ENCODE measurements at places on chromosomes 11 and 22. TPM values are rescaled to one million over a fixed set of nuclear protein-coding genes. Genes with fewer than 3 reads are reported as not detected.

The OR4A15 gene
- total RNA-seq: not detected

The A4GALT gene
- 7.9 TPM for total RNA-seq

The OTOG gene
- not detected for total RNA-seq

The TYR gene
- total RNA-seq: not detected

The AHNAK gene
- total RNA-seq: 1,365 TPM

The F2 gene
- total RNA-seq: not detected

The RANGAP1 gene
- total RNA-seq: 40.6 TPM

The TEX12 gene
- not detected for total RNA-seq

The KRTAP5-1 gene
- total RNA-seq: not detected

The ACR gene
- total RNA-seq: not detected

The SMC1B gene
- under 0.01 TPM for total RNA-seq

The CYTH4 gene
- total RNA-seq: not detected

The SAA4 gene
- not detected for total RNA-seq

The TNNT3 gene
- 10.1 TPM for total RNA-seq

The OR8D1 gene
- not detected for total RNA-seq

The TTC38 gene
- total RNA-seq: 35.2 TPM

The SCGB2A2 gene
- total RNA-seq: not detected
